ENCODE measurements at places on chromosomes 11 and 22.

GRCh38 chr11:73420136-73420535, 43.9 kb downstream of the RELT start:
- DNase-seq, result no peak

DNA sequence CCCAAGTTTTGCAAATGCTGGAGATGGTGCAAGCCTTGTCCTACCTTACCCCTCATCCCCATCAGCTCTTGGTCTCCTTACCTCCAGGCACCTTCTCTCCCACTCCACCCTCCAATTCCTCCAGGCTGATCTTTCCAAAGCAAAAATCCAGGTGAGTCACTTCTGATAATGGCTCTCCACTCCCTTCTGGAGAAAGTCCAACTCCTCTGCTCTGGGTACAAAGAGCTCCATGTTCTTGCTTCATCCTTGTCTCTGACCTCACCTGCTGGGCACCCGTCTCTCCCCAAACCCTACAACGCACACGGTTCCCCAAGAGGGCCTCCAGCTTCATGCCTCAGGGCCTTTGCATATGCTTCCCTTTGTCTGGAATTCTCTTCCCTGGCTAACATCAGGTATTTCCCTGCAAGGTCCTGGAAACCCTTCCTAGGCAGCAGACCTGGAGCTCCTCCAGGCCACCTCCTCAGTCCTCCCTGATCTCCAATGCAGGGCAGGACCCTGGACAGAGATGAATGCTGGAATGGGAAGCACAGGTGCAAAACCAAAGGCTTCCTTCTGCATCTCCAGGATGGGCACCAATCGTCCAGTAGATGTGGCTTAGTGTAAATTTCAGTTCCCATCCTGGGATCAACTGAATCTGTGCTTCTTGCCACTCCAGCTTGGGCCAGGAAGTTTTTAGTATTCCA, 22.7 kb downstream of the IFT27 start:
- DNase-seq, result no peak

GRCh38 chr11:110830344-110830743, 118.1 kb upstream of the ARHGAP20 start:
- DNase-seq, result no peak

- no peak for DNase-seq
Measured at GRCh38 chr11:113674397-113674685, 31.8 kb downstream of the TMPRSS5 start.

GRCh38 chr22:29331213-29331612, 15.7 kb upstream of the RASL10A start:
- DNase-seq, result no peak

DNA sequence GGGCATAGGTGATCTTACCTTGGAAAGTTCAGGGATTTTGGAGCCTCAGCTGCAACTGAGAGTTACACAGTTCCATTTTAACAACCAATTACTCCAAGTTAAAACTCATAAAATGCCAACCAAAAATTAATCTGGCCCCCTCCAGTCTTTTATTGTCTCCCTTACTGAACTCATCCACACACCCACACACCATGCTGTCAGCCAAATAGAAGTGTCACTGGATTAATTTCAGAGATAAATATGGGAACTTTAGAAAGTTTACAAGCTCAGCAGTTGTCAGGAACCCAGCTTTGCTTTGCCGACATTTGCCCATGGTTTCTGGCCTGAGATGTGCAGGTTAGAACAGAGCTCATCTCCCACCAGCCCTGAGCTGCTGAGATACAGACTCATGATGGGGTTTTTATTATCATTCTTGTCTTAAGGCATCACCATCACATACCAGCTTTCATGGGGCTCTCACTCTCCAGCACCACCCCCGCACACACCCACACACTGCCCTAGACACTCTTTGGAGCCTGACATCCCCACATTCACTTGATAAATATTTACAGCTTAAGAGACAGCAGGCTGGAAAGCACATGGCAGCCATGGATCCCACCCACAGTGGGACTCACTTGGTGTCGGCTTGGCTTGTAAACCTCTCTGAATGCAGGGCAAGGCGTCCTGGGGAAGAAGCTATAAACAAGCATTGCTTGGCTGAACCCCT, 23.7 kb upstream of the CTR9 start:
- DNase-seq, result no peak

GRCh38 chr22:17098379-17098819, 13.6 kb downstream of the IL17RA start:
- no peak for DNase-seq

DNA sequence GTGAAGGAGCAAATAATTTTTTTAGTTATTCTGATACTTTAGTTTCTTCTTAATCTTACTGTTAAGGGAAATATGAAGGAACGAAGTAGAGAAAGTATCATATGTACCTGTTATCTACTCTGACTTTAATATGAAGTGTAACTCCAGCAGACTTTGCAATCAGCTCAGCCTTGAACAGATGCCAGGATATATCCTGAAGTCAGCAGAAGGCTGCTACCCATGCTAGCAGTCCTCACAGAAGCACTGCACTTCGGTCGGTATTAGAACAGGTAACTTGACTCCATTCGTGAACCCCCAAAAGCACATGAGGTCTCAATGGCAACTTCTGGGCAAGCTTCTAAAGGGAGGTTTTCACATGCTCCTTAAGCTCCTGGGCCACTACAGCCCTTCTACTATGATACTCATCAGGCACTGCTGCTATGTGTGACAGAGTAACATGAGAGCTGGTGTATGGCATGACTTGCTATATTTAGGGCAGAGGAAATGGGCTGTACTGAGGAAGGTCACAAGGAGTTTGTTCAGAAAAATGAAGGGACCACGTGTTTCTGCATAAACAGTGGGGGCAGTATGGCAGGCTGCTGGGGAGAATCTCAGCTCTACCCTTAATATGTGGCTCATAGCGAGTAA, 344.1 kb downstream of the SOX6 start:
- DNase-seq, result peak; percentile 92

GRCh38 chr11:80455818-80456217, 1015.0 kb upstream of the TENM4 start:
- DNase-seq, result no peak

- no peak for DNase-seq
Measured at GRCh38 chr22:28019360-28019759, 100.3 kb upstream of the PITPNB start.

- no peak for DNase-seq
Measured at GRCh38 chr11:19453651-19454257, 213.0 kb upstream of the E2F8 start.

- no peak for DNase-seq
Measured at GRCh38 chr11:124769806-124770774, 8.0 kb upstream of the ESAM start.

DNA sequence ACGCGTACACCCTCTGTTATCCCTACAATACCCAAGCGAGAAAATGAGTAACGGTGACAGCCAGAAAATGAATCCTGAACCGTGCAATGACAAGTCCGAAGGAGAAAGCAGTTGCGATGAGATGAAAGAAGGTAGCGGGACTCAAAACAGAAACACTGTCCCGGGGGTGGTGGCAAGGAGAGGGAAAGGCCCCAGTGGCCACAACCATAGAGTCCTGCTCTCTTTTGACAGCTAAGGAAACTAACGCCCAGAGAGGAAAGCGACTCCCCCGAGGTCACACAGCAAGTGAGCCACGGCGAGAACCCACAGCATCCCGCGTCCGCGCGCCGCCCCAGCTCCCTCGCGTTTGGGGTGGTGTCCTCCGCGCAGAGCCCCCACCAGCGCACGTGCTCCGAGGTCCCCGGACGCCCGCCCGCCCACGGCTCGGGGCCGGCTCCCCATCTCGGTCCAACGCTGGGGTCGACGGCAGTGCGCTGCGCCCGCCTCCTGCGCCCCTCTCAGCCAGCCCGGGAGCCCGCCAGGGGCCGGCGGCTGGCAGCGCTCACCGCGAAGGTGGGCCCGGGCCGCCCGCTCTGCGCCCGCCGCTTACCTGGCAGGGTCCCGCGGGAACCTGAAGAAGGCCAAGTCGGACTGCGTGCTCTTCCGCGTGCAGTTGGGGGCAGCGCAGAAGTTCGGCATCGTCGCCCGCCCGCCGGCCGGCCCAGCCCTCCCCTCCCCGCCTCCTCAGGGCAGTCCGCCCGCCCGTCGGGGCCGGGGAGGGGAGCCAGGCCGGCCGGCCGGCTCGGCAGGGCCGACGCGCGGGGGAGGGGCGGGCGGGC, 564 bp downstream of the THAP12 start:
- peak; percentile 2 for DNase-seq

GRCh38 chr11:110434952-110435779, 5.4 kb downstream of the FDX1 start:
- DNase-seq, result peak; percentile 16

DNA sequence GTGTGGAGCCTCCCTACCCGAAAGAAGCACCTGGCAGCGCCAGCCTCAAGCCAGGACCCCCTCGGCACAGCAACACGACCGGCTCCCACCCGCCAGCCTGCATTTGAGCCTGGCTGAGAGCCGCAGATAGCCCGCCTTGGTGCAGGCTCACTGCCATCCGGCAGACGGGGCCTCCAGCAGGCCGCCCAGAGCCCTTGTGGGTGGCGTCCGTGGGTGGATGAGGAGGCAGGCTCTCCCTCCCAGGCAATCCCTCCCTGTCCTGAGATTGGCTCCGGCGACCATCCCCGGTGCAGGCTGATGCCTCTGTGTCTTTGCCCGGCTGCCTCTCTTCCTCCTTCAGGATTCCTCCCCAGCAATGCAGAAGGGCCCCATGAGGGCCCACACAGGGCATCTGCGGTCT, 1527.9 kb downstream of the BRD1 start:
- DNase-seq, result no peak

GRCh38 chr11:47258317-47258902, 614 bp downstream of the NR1H3 start:
- no peak for DNase-seq

DNA sequence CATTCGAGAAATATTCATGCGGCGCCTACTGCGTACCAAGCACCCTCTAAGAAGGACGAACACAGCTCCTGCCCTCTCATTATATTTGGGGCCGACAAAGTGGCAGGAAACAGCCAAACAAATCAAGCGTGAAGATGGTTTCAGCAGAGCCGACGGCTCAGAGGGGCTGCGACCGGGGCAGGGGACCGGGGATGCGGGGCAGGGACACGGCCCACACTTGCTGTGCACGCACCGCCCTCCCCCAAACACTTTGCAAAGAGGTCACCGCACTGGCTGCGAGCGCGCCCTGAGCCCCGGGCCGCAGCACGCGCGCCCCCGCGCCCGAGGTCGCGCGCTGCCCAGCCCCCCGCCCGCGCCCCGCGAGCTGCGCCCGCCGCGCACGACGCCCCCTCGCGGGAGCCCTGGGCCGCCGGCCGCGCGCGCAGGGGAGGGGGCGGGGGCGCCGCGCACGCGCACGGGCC, 255 bp upstream of the SYNGR1 start:
- peak; percentile 47 for DNase-seq

GRCh38 chr22:46801826-46802607, 39.6 kb downstream of the TBC1D22A start:
- no peak for DNase-seq

DNA sequence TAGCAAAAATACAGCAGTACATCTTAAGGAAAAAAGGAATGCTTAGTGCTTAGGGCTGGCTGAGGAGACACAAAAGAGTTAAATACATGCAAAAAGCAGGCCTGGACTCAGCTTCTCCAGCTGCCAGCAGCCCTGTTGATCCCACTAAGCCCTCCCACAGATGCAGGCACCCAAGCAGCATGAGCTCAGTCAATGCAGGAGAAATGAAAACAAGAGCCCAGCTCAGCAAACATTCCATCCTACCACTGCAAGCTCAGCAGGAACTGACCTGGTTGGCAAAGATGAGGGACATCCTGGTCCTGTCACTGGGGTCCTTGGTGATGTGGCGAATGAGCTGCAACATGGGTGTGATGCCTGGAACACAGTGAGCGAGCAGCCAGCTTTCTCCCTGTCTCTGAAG, 5.8 kb downstream of the CYB5R2 start:
- no peak for DNase-seq

DNA sequence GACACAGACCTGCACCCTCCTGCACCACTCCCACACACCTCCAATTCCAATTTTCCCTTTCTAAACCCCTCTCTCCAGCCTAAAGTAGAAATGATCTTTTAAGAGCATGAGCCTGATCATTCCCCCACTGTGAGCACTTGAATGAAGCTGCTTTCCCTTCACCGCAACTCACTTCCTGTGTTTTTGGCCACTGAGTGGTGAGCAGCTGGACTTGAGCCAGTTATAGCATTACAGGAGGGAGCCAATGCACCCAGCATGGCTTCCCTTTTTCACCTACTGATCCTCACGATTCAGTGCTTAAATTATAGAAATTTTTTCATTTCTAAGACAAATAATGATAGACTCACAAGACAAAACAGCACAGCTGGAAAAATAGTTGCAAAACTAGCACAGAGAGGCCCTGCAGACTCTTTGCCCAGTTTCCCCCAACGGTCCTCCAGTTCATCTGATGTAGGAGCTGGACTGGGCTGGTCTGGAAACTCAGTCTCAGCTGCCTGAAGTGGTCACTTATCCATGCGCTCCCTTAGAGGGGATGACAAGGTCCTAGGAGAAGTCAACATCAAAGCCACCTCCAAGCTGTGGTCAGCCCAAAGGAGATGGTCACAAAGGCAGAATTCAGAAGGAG, 9.7 kb upstream of the APOL4 start:
- DNase-seq, result no peak

GRCh38 chr11:2089536-2090165, 49.5 kb downstream of the IGF2 start:
- peak; percentile 71 for DNase-seq

DNA sequence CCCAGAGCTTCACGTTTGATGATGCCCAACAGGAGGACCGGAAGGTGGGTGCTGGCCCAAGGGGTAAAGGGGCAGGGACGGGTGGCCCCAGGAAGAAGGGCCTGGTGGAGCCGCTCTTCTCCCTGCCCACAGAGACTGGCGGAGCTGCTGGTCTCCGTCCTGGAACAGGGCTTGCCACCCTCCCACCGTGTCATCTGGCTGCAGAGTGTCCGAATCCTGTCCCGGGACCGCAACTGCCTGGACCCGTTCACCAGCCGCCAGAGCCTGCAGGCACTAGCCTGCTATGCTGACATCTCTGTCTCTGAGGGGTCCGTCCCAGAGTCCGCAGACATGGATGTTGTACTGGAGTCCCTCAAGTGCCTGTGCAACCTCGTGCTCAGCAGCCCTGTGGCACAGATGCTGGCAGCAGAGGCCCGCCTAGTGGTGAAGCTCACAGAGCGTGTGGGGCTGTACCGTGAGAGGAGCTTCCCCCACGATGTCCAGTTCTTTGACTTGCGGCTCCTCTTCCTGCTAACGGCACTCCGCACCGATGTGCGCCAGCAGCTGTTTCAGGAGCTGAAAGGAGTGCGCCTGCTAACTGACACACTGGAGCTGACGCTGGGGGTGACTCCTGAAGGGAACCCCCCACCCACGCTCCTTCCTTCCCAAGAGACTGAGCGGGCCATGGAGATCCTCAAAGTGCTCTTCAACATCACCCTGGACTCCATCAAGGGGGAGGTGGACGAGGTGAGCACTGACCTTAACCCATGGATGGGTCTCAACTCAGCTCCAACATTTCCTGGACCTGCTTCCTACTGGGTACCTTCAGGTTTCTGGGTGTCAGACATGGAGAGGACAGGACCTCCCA, 2.0 kb downstream of the RIC8A start:
- DNase-seq, result no peak

GRCh38 chr11:129701706-129702105, 113.9 kb upstream of the TMEM45B start:
- DNase-seq, result no peak

GRCh38 chr11:60265373-60266214, 14.9 kb upstream of the MS4A4A start:
- peak; percentile 69 for DNase-seq
